Right atrium auricular region (tissue), 2 donors: ENCODE measurements at places on chromosomes 13 and 19.

GRCh38 chr13:42984691-42985090 is 7.3 kb downstream of the EPSTI1 start:
- H3K4me1 ChIP-seq: peaks cover 4% of the 10 kb centered on the region
- no peak overlapping the region for H3K27ac ChIP-seq
- no peak for DNase-seq
- H3K4me3 ChIP-seq: no peak overlapping the region
- H3K36me3 ChIP-seq: no peaks in the 10 kb centered on the region

- no peak for DNase-seq
- H3K4me1 ChIP-seq: no peaks in the 10 kb centered on the region
- H3K27ac ChIP-seq: no peak overlapping the region
- no peaks in the 10 kb centered on the region for H3K36me3 ChIP-seq
- no peak overlapping the region for H3K4me3 ChIP-seq
These were observed 1017.3 kb upstream of the PCDH20 start for GRCh38 chr13:62432906-62433305.

- peak overlapping the region; percentile 59 for H3K27ac ChIP-seq
- peaks cover 7% of the 10 kb centered on the region for H3K4me1 ChIP-seq
- no peaks in the 10 kb centered on the region for H3K27me3 ChIP-seq
- H3K36me3 ChIP-seq: no peaks in the 10 kb centered on the region
- peak; percentile 79 for DNase-seq
These were observed 807.1 kb downstream of the DIAPH3 start for GRCh38 chr13:59356607-59357006.

DNA sequence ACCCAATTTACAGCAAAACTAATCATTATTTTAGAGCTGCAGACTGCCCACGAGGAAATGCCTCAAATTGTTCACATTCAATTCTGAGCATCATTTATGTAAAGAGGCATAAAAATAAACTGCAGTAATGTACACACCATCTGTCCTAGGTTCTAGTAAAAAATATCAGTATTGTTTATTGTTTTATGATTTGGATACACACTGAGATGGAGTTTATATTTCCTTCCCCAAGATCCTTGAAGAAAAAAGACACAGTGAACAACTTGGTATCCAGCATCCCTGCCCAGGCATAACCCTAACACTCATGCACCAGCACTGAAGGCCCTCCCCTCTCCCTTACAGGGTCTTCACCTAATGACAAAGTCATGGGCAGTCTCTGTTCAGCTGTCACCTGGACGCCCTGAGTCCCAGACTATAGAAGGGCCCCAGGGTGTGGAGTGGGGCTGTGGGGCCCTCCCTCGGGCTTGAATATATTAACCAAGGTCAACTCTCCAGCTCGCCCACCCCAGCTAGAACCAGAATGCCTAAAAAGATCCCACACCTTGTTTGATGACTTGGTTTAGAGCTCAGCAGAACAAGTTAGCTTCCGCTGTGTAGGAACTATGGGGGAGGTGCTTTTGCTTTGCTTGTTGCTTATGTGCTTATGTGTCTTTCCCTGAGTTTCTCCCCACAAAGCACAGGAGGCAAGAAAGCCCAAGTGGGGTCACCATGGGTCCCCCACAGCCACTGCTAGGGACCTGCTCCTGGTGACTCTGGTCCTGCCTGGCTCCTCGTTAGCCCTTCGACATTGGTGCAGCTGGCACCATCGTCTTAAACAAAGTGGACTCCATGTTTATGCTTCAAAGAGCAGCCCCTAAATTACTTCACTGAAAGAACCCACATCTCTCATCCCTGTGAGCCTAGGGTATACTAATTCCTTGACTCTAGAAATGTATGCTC is 111.1 kb downstream of the COL4A1 start:
- H3K27me3 ChIP-seq: no peaks in the 10 kb centered on the region
- H3K4me1 ChIP-seq: no peaks in the 10 kb centered on the region
- no peak overlapping the region for H3K27ac ChIP-seq

DNA sequence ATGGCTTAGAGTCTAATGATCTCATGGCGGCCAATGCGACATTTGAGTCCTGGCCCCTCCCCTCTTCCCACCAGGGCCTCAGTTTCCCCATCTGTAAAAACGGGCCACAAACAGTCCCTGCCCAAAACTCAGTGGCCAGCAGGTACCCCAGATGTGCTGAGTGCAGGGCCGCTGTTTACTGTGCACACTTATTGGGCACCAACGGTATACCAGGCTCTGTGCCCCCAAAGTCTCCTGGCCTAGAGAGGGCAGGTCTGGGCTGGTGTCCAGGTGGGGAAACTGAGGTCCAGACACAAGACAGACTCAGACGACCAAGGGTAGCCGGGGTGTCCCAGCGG is 23.6 kb upstream of the WDR18 start:
- no peak overlapping the region for H3K4me3 ChIP-seq
- no peak for DNase-seq
- H3K27ac ChIP-seq: no peak overlapping the region
- no peaks in the 10 kb centered on the region for H3K36me3 ChIP-seq

DNA sequence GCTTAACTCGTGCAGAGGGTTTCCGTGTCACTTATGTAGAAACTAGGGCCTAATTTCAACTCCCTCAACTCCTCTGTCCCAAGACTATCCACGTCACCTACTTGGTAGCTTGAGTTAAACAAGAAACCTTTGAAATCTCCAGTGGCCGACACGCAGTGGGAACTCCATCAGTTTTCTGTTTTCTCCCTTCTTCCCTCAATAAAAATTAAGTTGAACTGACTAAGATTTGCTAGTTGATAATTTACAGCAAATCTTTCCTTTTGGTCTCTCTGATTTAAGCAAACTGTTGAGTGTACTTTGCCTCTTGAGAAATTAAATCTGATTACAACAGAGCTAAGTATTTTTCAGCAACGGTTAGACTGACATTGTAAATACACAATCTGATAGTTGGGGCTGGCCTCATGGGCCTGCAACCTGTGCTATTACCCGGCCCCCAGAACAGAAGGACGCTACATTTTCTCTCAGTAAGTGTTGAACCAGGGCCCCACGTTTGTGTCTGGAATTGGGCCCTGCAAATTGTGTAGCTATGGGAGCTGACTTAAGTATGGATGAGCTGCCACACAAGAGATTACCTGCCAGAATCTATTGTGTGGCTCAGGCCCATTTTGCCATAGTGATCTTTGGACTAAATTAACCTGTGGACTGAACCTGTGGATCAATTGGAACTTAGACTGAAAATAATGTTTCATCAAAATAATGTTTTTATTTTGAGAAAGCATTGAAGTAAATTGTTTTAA is 708 bp upstream of the ESD start:
- H3K4me3 ChIP-seq: peak overlapping the region; percentile 90
- no peak for DNase-seq
- H3K27me3 ChIP-seq: no peaks in the 10 kb centered on the region
- H3K27ac ChIP-seq: peak overlapping the region; percentile 98

- no peaks in the 10 kb centered on the region for H3K36me3 ChIP-seq
- H3K4me3 ChIP-seq: peak overlapping the region; percentile 17
- no peak overlapping the region for H3K27ac ChIP-seq
- H3K27me3 ChIP-seq: no peaks in the 10 kb centered on the region
- no peak for DNase-seq
These were observed 7.8 kb upstream of the SELENOV start for GRCh38 chr19:39506944-39507714.

DNA sequence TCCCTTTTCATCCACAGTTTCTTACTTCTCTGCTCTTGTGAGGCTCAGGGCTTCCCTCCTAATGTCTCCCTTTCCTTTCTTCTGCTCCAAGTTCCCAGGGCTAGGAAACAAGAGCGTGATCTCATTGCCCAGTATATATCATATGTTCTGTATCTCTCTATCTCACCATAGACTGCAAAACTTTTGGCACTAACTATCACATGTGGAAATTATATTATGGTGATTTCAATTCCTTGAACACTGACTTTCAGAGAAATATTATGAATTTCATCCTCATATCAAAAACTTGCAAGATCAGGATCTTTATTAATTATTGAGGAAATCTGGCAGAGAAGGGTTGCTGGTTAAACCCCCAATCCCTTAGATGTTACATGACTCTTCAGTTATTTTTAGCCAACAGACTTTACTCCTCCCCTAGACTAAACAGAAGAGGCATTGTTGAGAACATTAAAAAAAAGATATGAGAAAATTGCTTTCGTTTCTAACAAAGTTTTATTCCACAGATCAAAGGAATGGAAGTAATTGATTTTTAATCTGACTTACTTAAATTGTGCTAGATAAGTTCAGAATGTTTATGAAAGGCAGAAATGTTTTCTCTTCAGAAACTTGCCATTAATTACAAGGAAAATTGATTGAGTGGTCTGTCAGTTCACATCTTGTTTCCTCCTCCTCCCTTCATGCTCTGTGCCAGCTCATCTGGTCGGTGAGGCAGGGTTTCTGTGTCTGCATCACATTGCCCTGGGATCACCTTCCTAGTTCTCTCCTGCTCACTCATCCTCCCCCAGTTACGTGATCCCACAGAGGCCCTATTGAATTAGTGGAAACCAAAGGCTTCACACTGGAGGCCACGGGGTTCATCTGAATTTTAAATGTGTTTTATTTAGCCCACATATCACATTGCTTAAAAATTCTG is 378.5 kb downstream of the LMO7 start:
- no peaks in the 10 kb centered on the region for H3K4me1 ChIP-seq
- H3K36me3 ChIP-seq: no peaks in the 10 kb centered on the region
- no peak for DNase-seq
